ENCODE measurements at places on chromosomes 7 and 10. TPM values are rescaled to one million over a fixed set of nuclear protein-coding genes. Genes with fewer than 3 reads are reported as not detected.

TEX36 gene
- not detected for total RNA-seq

- no peak for DNase-seq
Measured at GRCh38 chr7:104984585-104985258, 29.3 kb upstream of the KMT2E start.

- DNase-seq, result no peak
Measured at GRCh38 chr7:26443751-26444150, 152.1 kb downstream of the SNX10 start.

DNA sequence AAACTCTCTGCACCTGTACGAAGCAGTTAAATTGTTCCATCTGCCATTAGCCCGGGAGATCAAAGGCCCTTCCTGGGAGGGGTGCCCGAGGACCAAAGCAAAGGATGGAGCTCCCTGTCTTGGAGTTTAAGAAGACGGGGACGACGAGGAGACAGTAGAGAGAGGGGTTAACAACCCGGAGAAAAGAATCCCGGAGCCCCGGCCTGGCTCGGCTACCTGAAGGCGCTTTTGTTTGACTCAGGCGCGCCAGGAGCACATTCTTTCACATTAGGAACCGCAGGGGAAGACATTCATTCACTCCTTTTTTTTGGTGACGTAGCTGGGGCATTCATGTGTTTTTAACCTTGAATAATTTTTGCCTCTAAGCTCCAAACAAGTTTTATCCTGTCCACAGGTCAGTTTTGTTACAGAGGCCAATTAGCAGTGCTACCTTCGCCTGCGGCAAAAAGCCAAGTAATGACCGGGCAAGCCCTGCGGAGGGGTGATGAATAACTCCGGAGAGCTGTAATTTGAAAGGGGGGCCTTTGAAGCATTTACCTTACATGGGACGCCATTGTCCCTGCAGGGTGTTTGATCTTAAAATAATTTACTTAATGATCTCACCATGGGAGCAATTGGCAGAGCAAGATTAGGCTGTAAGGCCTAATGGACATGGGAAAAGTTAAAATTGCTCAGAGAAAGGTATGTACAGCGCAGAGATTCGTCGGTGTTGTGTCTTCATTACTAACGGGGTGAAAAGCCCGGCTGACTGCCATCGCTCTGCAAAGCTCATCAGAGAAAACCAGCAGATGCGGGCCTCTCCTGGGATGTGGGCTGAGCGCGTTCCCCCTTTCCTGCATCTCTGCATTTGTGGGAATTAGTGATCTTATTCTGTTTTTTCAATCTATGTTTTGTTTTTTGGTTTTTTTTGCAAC lies 258.0 kb upstream of the SP4 start:
- DNase-seq, result no peak

DNA sequence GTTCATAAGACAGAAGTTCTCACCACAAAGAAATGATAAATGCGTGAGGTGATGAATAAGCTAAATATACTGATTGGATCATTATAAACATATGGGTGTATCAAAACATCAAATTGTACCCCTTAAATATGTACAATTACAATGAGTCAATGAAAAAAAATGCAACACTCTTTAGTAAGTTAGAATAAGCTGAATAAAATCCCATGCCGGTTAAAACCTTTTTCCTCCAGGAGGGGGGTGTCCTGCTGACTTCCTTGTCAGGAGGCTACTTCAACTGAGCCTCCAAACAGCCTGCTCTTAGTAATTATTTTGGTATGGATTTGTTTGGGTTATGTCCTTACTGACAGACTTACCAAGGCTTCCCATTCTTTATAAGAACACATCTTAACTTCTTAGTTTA lies 649.1 kb downstream of the INHBA start:
- DNase-seq, result no peak

- DNase-seq, result no peak
Measured at GRCh38 chr7:137835486-137836112, 11.2 kb downstream of the DGKI start.

- no peak for DNase-seq
Measured at GRCh38 chr10:79020605-79021004, 48.2 kb upstream of the ZMIZ1 start.

DNA sequence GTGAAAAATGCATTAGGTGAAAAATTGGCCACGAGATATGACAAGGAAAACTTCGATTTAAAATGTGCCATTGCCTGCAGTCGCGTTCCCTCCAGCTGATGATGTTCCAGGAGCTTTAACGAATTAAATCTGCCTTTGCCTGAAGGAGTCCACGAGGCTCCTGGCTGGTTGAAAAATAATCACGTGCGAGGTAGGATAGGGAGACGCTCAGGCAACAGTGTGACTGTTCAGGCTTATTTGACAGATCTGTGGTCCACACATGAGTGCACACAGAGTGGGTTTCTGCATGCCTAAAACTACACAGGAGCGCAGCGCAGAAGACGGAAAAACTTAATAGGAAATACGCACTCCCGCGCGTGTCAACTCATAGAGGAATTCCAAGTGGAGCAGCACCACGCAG lies 204.0 kb upstream of the PITRM1 start:
- no peak for DNase-seq

DNA sequence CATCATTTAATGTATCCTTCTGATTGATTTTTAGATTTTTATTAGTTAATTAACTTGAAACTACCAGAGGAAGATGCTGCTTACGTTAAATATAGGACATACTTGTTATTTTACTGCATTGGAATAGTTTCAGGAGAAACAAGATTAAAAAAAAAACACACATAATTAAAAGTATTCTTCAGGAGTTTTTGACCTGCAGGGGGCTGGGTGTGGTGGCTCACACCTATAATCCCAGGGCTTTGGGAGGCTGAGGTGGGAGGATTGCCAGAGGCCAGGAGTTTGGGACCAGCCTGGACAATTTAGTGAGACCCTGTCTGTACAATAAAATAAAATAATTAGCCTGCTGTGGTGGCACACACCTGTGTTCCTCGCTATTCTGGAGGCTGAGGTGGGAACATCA lies 10.7 kb downstream of the CBLL1 start:
- DNase-seq, result no peak

DNA sequence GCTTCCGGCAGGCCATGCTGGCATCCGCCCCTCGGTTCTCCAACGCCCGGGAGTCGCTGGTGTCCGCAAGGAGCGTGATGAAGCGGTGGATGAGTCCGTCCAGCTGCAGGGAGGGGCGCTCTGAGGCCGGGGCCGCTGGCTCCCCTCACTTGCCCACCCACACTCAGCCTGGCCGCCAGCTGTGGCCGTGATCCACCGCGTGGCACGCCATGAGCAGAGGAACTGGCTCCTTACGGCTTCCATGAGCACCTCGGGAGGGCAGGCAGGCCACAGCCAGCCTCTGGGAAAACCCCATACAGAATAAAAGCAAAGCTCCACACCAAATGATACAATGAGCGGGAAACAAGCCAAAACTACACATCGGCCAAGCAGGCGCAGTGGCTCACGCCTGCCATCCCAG lies 15.5 kb upstream of the MICALL2 start:
- DNase-seq, result no peak

GRCh38 chr10:92124616-92125143 lies 166.2 kb downstream of the CPEB3 start:
- DNase-seq, result no peak

- DNase-seq, result no peak
Measured at GRCh38 chr7:101589976-101590662, 39.0 kb downstream of the MYL10 start.

DNA sequence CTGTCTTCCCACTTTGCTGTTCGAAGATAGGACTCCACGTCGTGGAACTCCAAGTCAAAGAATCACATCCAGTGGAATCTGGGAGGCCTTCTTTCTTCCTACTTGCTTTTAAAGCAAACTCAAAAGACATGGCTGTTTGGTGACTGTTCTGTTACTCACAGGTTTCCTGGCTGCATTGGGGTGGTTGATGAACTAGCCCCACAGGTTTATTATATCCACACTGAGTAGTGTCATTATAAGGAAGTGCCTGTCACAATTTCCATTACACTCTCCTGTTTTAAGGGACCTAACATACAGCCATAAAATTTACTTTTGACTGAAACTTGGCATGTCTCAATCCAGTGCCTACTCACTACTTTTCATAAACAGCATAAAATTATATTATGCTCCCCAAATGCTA lies 287.3 kb upstream of the SP4 start:
- DNase-seq, result no peak

DNA sequence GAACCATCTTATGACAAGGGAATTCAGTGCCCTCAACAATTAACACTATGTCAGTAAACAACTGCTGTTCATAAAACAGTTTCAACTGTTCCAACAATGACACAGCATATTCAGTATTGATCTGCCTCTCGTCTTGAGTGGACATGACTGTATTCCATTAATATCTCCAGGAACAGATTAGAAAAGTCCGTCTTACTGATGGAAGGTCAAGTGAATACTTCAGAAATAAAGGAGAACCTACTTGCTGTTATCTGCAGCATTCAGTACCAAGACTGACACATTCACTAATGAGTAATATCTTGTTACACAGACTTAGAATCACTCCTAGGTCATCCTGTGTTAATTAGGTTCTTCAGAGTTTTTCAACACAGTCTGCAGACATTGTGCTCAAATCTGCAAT lies 12.1 kb downstream of the KBTBD2 start:
- DNase-seq, result no peak

GRCh38 chr10:113094114-113094486 lies 144.1 kb downstream of the TCF7L2 start:
- DNase-seq, result no peak

DNA sequence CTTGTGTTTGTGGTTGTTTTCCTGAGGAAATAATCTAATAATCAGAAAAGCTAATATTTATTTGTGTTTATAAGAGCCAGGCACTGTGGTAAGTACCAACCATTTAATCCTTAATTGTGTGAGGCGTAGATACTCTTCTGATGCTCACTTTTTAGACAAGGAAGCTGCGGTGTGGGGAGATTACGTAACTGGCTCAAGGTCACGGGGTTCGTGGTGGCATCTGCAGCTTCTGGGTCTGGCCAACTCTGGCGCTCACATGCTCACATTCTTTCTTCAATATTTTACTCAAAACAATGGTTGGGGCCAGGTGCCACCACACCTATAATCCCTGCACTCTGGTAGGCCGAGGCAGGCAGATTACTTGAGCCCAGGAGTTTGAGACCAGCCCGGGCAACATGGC lies 77.6 kb downstream of the RALA start:
- DNase-seq, result no peak

- DNase-seq, result no peak
Measured at GRCh38 chr10:52526251-52526823, 212.3 kb downstream of the DKK1 start.
